ENCODE measurements at places on chromosomes 5 and 9. TPM values are rescaled to one million over a fixed set of nuclear protein-coding genes. Genes with fewer than 3 reads are reported as not detected.

SLCO4C1 gene
- total RNA-seq: not detected

- peaks cover 14% of the 10 kb centered on the region for H3K4me1 ChIP-seq
- no peaks in the 10 kb centered on the region for H3K27me3 ChIP-seq
- peak overlapping the region; percentile 41 for H3K27ac ChIP-seq
- H3K36me3 ChIP-seq: no peaks in the 10 kb centered on the region
- peak; percentile 88 for DNase-seq
These were observed 37.6 kb upstream of the ORM1 start for GRCh38 chr9:114285166-114285867.

SH3GLB2 gene
- total RNA-seq: 96.8 TPM

GCNT1 gene
- total RNA-seq: 2.0 TPM

GRCh38 chr9:77725046-77725694, 77.0 kb upstream of the GNA14 start:
- H3K27me3 ChIP-seq: no peaks in the 10 kb centered on the region
- no peaks in the 10 kb centered on the region for H3K36me3 ChIP-seq
- DNase-seq: no peak
- H3K4me1 ChIP-seq: peaks cover 7% of the 10 kb centered on the region

- no peak within 1 kb of the TSS for H3K27ac ChIP-seq
- no peaks in the 10 kb centered on the region for H3K4me1 ChIP-seq
- H3K4me3 ChIP-seq: peak within 1 kb of the TSS; percentile 6
- peak; percentile 22 for DNase-seq
These were observed at the start of gene SHISAL2B for GRCh38 chr5:64690417-64691151. TSS of gene SHISAL2B (plus strand) at chr5:64690503. CDS start at chr5:64690624, 121 bp downstream.

DNA sequence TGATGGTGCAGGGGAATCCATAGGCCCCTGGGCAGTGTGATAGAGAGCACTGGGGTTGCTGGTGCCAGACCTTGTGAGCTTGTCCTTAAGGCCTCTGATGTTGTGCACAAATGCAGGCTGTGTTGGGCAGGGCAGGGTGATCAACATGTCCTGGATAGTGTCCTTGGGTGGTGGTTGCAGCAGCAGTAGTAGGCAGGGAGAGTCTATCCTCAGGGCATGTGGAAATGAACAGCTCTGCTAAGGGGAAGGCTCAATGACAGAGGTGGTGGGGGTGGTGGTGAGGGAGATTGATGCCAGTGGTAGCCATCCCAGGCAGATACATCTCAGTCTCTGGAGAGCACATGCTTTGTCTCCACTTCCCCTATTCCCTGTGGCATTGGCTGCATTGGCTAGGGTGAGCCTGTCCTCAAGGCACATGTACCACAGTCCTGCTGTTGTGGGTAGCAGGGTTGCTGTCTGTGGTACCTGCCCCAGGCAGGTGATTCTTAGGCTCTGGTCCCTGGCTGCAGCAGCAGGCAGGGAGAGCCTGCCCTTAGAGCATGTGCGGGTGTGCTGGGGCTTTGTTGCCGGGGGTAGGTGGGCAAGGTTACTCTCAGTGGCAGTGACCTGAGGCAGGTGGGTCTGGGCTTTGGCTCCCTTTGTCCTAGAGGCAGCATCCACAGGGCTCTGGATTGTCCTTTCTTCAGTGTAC, 111.1 kb downstream of the WDR70 start:
- no peak overlapping the region for H3K4me3 ChIP-seq
- H3K27ac ChIP-seq: no peak overlapping the region
- H3K4me1 ChIP-seq: no peaks in the 10 kb centered on the region
- DNase-seq: no peak
- H3K36me3 ChIP-seq: no peaks in the 10 kb centered on the region
- no peaks in the 10 kb centered on the region for H3K27me3 ChIP-seq

TMEM174 gene
- total RNA-seq: not detected

NOXA1 gene
- 8.7 TPM for total RNA-seq

CD72 gene
- 1.2 TPM for total RNA-seq

FOXD4L6 gene
- not detected for total RNA-seq

GRCh38 chr5:32387211-32387610, 57.3 kb downstream of the ZFR start:
- H3K27ac ChIP-seq: peak overlapping the region; percentile 12
- H3K4me1 ChIP-seq: no peaks in the 10 kb centered on the region
- no peak for DNase-seq
- H3K27me3 ChIP-seq: no peaks in the 10 kb centered on the region
- no peaks in the 10 kb centered on the region for H3K36me3 ChIP-seq

GRCh38 chr5:33978306-33978705, 6.2 kb downstream of the SLC45A2 start:
- H3K4me3 ChIP-seq: no peak overlapping the region
- no peaks in the 10 kb centered on the region for H3K36me3 ChIP-seq
- no peak for DNase-seq
- no peak overlapping the region for H3K27ac ChIP-seq
- H3K27me3 ChIP-seq: no peaks in the 10 kb centered on the region

PHF24 gene
- total RNA-seq: 0.20 TPM

GRCh38 chr9:104177003-104177611, 83.0 kb downstream of the SMC2 start:
- no peak for DNase-seq
- no peaks in the 10 kb centered on the region for H3K36me3 ChIP-seq

PCAT7 gene
- total RNA-seq: not detected

- H3K4me1 ChIP-seq: no peaks in the 10 kb centered on the region
- H3K4me3 ChIP-seq: no peak overlapping the region
- H3K27ac ChIP-seq: no peak overlapping the region
- DNase-seq: no peak
These were observed 311.9 kb upstream of the ANKH start for GRCh38 chr5:15183520-15183919.

DMGDH gene
- 5.6 TPM for total RNA-seq

PDZD2 gene
- 42.1 TPM for total RNA-seq

HDHD3 gene
- total RNA-seq: 22.4 TPM

CDH9 gene
- total RNA-seq: not detected

DNA sequence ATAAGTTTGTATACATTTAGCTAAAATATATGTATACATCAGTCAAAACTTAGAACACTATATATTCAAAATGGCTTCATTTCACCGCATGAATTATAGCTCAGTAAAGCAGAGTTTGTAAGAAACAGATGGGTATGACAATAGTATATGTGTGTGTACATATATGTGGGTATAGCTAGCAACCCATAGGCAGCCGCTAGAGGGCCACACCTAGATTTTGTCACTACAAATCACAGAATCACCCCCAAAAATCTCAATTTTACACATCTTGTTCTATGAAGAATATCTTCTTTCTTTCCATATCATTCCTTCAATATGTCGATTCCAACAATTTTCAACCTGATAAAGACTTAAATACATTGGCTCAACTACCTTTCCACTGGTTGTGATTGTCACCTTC, 357.8 kb upstream of the CCNG1 start:
- DNase-seq: no peak
- H3K4me1 ChIP-seq: no peaks in the 10 kb centered on the region
- H3K27ac ChIP-seq: no peak overlapping the region
- H3K36me3 ChIP-seq: no peaks in the 10 kb centered on the region
- no peak overlapping the region for H3K4me3 ChIP-seq

DNA sequence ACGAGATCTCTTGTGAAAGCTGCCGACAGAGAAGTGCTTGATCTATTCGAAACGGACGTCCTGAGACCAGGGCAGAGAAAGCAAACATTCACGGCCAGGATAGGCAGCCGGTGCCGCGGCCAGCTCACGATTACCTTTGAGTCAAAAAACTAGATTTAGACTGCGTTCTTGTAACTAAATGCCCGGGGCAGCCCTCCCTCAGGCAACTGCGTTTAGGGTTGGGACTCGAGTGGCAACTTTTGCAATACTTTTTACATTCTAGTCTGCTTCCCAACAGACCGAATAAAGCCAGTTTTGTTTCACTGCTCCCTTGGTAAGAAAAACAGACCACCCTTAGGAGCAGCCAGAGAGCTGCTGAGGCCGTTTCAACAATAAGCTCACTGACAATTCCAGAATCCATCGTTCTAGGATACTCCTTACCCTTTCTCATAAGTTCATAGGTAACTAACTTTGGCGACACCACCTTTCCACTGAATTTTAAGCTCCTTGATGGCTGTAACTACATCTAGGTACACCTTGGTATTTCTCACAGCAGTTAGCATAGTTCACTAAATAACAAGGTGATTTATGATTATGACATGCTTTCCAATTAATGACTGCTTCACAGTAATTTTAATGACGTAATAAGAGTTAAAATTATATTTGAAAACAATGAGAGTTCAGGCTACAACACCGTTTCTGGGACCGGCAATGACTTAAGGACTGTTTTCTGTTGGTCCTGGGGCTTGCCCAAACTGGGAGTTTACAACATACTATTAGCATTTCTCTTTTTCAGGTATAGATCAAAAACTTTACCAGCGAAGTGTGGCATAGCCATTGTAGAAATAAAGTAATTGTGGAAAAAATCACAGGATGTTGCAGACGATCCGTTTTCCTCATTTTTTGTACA, 899 bp upstream of the RAPGEF6 start:
- H3K4me1 ChIP-seq: peaks cover 2% of the 10 kb centered on the region
- peak overlapping the region; percentile 88 for H3K4me3 ChIP-seq
- H3K36me3 ChIP-seq: no peaks in the 10 kb centered on the region
- no peak for DNase-seq
- H3K27me3 ChIP-seq: no peaks in the 10 kb centered on the region

DNA sequence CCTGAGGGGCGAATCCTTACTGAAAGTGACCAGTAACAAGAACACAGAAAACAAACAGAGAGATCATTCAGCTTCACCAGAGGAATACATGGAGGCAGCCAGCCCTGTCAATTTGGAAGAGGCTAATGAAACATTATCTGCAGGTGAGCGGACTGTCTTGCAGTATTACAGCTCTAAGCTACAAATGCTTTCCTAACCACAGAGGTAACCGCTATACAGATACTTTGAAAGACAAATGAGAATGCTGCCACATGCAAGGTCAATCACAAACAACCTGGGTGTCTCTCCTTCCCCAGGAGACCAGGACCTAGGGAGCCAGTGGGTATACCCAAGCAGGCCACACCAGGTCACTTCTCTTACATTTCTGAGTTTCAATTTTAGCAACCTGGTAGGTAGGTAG, 30.2 kb downstream of the EFNA5 start:
- no peaks in the 10 kb centered on the region for H3K36me3 ChIP-seq
- no peaks in the 10 kb centered on the region for H3K27me3 ChIP-seq
- DNase-seq: no peak
- no peak overlapping the region for H3K4me3 ChIP-seq

GRCh38 chr5:50984640-50985039, 318.2 kb downstream of the PARP8 start:
- no peaks in the 10 kb centered on the region for H3K27me3 ChIP-seq
- no peaks in the 10 kb centered on the region for H3K4me1 ChIP-seq
- H3K4me3 ChIP-seq: no peak overlapping the region
- H3K27ac ChIP-seq: no peak overlapping the region

DNA sequence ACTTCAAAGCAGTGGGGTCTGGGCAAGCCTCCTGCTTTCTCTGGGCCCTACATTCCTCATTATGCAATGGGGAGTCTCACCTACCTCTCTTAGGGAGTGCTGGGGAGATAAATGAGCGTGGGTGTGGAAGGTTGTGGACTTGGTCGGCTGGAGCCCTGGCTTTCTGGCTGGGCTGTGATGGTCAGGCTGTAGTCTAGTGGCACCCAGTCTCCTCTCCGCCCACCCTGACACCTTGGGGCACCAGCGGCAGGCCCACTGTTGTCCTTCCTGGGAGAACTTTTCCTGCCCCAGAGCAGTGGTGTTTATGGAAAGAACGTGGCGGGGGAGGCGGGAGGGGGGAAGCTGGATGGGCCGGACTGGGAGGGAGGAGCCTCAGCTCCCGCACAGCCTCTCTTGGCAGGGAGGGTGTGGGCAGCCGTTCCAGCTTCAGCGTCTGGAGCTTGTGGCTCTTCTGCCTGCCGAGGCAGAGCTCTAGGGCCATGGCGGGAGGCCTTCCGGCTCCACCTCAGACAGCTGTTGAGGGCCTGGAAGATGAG, 4.1 kb downstream of the PTGS1 start:
- no peaks in the 10 kb centered on the region for H3K27me3 ChIP-seq
- H3K4me1 ChIP-seq: peaks cover 13% of the 10 kb centered on the region
- H3K27ac ChIP-seq: peak overlapping the region; percentile 47
- H3K4me3 ChIP-seq: no peak overlapping the region
